ENCODE measurements at places on chromosomes 3 and 15.

- no peak for DNase-seq
Observed at GRCh38 chr3:188712248-188712924, 459.4 kb upstream of the TPRG1 start.

DNA sequence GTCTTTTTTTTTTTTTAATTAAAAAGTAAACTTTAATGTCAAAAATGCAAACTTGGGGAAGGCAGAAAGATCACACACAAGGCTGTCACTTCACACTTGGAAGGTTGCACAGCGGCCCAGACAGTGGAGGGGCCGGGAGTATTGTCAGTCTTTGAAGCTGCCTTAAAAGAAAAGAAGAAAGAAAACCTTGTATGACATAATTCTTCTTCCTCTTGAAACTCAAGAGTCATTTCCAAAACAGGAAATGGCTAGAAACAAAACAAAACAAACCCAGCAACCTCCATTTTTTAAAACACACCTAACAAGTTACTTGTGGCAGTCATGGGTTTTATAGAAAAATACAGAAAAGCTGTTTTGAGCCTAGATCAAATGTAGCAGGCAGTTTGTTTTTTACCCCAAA is 68.1 kb upstream of the MAGI1 start:
- peak; percentile 25 for DNase-seq

- DNase-seq, result no peak
Observed at GRCh38 chr3:26653811-26654425, 31.3 kb downstream of the LRRC3B start.

- no peak for DNase-seq
Observed at GRCh38 chr15:48205981-48206380, at the start of gene SLC12A1. SLC12A1 (plus strand) TSS chr15:48206302; CDS start chr15:48207720, 1,418 bp downstream.

GRCh38 chr15:35728219-35728940 is 182.4 kb upstream of the DPH6 start:
- DNase-seq, result no peak

DNA sequence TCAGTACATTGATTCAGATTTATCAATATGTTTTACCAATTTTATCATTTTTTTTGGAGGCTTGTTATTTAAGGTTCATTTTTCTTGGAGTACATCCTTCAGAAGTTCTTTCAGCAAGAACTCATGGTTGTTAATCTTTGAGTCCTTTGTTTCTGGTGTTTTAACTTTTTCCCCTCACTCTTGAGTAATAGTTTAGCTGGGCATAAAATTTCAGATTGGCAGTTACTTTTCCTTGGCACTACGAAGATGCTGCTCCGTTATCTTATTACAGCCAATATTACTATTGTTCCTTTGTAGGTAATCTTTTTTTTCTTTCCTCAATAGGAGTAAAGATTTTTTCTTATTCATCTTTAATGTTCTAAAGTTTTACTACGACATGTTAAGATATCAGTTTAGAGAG is 9.8 kb downstream of the LRRC58 start:
- no peak for DNase-seq
